ENCODE measurements at places on chromosomes 16 and 17.

DNA sequence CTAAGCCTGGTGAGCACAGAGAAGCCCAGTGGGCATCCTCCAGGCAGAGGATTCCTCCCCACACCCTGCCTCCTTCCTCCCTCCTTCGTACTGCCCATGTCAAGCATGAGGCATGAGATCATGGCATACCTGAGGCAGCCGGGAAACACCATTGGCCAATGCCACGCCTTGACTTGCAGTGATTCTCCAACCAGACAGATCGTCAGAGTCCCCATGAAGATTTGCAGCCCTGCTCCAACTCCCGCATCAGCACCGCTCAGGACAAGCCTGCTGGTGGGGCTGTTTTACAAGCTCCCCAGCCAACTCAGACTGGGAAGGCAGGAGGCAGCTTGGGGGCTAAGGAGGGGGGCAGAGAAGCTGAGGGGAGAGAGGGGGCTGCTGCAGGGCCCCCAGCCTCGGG lies 2.9 kb upstream of the KRT16 start:
- no peak for DNase-seq

DNA sequence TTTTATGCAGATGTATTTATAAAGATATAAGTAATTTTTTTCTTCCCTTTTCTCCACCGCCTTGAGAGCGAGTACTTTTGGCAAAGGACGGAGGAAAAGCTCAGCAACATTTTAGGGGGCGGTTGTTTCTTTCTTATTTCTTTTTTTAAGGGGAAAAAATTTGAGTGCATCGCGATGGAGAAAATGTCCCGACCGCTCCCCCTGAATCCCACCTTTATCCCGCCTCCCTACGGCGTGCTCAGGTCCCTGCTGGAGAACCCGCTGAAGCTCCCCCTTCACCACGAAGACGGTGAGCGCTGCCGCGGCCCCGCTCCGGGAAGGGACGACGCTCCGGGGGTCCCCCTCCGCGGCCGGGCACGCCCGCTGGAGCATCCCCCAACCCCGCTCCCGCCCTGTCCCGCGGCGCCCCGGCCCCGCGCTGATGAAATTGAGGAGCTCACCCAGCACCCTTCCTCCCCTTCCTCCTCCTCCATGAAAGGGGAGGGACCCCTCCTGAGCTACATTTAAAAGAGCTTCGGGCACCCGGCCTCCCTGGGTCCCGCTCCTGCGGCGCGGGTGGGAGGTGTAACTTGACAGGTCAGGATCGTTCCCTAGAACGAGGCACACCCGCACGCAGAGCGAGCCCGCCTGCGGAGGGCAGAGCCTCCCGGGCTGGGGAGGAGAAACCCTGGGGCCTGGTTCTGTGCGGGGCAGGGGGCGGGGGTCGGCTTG lies 706 bp downstream of the HLF start:
- DNase-seq, result no peak

GRCh38 chr17:78353834-78354233 lies 6.0 kb downstream of the SOCS3 start:
- DNase-seq, result no peak

GRCh38 chr16:330741-331140 lies 21.8 kb downstream of the AXIN1 start:
- no peak for DNase-seq

GRCh38 chr17:34203018-34203638 lies 52.0 kb upstream of the CCL2 start:
- no peak for DNase-seq

DNA sequence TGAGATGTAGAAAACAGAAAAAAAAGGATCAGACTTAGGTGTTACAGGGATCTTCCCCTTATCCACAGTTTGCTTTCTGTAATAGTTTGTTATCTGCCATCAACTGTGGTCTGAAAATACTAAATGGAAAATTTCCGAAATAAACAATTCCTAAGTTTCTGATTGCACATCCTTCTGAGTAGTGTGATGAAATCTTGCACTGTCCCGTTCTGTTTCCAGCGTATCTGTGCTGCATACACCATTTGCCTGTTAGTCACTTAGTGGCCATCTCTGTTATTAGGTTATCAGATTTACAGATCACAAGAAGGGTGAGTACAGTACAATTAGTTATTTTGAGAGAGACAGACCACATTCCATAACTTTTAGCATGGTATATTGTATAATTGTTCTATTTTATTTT lies 185.6 kb upstream of the CPHXL start:
- no peak for DNase-seq

DNA sequence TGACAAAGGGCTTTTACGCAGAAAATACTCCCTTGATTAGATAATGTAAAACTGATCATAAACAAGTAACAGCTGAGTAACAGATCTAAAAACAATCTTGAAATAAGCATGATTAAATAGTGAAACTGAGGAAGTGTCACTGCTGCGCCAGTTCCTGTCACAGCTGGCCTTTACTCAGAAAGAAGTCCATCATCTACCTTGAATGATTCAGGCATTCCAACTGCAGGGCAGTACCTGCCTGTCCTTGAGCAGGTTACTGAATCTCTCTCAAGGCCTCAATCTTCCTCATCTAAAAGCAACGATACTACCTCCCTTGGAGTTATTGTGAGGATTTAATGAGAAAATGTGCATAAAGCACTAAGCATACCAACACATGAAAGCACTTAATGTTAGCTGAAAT lies 12.7 kb downstream of the PHLPP2 start:
- no peak for DNase-seq

- no peak for DNase-seq
These were observed 17.8 kb upstream of the TNS4 start for GRCh38 chr17:40519089-40519775.

- DNase-seq, result no peak
These were observed 9.4 kb upstream of the CPSF4L start for GRCh38 chr17:73271072-73271471.

- DNase-seq, result no peak
These were observed 454.9 kb downstream of the SOX9 start for GRCh38 chr17:72575542-72576233.

DNA sequence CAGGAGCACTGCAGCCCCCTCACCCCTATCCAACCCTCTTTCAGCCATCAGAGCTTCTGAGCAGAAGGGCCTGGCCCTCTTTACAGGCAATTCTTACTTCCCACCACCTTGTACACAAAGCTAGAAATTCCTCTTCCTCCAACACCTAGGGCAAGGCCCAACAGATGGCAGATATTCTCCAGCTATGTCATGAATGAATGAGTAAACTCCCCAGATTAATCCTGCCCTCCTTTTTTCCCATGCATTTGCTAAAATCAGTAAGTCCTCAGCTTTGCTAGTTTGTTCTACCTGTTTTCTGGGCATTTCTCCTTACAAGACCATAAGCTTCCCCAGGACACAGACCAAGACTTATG lies 20.4 kb upstream of the MRPS23 start:
- DNase-seq, result no peak

DNA sequence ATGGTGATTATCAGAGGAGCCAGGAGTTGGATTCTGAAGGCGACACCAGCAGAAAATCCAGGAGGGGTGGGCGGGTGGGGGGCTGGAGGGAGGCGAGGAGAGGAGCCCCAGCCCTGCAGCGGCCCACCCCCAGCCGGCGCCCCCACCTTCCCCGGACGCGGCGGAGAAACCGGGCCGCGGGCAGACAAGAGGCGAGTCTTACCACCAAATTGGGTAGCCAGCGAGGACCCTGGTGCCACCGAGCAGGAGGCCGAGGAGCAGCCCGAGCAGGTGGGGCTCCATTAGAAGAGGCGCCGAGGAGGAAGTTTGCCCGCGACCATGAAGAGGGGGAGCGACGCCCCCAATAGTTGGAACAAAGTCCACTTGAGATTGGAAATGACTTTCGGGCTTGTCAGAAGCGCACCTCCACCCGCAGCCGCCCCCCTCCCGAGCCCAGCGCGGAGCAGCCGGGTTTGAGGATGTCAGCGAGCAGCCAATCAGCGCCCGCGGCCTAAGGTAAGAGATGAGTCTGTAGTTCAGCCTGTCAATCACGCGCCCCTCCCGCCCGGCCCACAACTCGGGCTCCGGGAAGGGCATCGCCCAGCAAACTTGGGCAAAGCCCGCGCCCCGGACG lies at the start of gene WNT3:
WNT3 (minus strand) TSS at position 377 of the 613 bp plus-strand sequence; CDS start at position 282, 95 bp downstream.
- peak; percentile 50 for DNase-seq

DNA sequence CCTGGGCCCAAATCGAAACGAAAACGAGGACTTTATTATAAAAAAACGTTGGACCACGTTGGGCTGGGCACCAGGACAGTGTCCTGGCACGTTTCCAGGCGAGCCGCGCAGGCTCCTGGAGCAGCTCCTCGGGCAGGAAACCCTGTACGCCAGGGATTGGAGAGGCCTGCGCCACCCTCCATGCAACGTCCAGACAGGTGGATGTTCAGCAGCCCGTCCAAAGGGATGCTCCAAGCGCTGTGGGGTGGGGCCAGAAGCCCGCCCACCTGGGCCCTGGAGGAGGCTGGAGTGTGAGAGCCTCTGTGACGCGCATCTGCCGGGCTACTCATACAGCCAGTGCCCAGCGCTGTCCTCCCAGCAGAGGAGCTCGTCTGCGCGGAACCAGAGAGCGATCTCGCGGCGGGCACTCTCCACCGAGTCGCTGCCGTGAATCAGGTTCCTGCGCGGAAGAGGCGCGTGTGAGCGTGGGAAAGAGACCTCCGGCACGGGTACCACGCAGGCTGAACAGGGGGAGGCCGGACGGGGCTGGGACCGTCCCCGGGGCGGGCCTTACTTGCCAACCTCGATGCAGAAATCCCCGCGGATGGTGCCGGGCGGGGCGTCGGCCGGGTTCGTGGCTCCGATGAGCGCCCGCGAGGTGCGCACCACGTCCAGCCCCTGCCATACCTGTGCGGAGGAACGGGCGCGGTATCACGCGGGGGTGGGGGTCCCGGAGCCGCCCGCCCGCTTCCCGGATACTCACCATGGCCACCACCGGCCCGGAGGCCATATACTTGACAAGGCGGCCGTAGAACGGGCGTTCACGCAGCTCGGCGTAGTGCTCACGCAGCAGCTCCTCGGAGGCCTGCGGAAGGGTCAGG lies 785 bp downstream of the NME3 start:
- peak; percentile 60 for DNase-seq

DNA sequence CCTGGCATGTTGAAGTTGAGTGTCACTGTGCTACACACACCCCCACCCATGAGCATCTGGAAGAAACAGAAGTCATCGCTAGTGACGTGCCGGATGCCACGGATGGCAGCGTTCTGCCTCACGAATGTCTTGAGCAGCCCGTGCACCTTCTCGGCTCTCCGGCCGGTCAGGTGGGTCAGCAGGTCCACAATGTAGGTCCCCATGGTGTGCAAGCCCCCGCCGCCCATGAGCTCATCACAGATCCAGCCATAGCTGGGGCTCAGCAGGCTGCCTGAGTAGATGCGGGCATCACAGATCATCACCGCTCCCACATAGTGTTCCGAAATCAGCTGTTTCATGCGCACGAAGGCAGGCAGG lies 8.9 kb downstream of the C16orf86 start:
- DNase-seq, result no peak

DNA sequence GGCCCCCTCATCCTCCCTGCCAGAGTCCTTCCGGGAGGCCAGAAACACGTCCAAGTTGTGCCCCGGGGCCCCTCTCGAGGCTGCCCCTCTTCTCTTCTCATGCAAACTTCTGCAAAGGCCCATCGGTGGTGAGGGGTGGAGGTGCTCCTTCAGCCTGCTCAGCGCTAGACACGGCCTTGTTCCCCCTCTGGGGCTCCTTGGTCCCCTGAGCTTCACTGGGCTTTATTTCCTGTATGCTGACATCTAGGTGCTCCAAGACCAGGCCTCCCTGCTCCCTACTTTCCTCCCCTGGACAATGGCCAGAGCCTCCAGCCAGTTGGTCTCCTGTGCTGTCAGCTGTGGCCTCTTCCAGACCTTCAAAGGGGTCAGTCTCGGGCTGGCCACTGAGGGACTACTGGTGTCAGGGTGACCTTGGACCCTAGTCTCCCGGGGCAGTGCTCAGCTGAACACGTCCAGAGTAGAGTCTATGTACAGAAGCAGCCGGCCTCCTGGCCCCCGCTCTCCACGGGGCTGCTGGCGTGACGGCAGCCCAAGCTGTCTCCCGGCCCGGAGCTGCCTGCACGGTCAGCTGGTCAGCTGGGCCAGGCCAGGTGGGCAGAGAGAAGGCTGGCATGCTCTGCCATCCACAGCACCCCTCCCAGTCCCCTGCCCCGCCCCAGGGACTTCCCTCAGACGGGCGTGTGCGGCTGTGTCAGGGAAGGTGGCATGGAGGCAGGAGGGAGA lies 1.7 kb upstream of the PRR35 start:
- no peak for DNase-seq

GRCh38 chr16:30499284-30499683 lies 26.7 kb downstream of the ITGAL start:
- no peak for DNase-seq

- DNase-seq, result no peak
These were observed 448.9 kb upstream of the ERCC4 start for GRCh38 chr16:13471036-13471435.

GRCh38 chr16:66041907-66042306 lies 324.6 kb upstream of the CDH5 start:
- no peak for DNase-seq

DNA sequence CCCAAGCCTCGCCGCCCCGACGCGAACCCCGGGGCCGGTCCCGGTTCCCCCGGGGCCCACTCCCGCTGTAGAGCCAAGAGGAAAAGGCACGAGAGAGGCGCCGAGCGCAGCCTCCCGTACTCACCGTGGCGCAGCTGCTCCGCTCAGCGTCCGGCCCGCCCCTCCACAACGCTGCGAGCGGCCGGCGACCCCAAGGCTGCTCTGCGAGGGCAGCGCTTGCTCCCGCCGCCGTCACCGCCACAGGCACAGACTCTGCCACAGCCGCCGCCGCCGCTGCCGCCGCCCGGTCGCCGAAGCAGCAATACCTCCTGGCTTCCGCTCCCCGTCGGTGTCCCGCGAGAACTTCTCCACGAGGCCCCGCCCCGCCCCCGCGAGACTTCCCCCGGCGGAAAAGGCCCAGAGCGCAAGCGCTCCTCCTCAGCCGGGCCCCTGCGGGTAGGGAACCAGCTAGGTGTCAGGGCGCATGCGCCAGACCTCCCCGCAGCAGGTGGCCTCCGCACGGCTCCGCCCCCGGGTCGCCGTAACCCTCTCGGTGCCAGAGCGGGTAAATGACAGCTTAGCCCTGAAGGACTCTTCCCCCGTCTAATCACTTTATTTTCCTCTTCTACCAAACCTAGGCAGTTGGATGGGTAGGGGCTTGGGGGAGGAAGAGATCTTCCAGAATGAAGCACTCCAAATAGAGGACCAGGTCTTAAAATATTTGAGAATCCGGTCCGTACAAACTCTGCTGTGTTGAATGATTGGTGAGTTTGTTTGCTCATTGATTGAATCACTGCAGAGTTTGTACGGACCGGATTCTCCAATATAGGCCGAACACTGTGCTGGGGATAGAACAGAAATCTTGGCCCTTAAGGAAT lies at the start of gene GRB2:
GRB2 (minus strand) TSS at position 314 of the 857 bp plus-strand sequence. CDS start 12,050 bp downstream, outside the sequence.
- peak; percentile 100 for DNase-seq

GRCh38 chr17:83154311-83155127 lies 75.1 kb downstream of the METRNL start:
- DNase-seq, result no peak

DNA sequence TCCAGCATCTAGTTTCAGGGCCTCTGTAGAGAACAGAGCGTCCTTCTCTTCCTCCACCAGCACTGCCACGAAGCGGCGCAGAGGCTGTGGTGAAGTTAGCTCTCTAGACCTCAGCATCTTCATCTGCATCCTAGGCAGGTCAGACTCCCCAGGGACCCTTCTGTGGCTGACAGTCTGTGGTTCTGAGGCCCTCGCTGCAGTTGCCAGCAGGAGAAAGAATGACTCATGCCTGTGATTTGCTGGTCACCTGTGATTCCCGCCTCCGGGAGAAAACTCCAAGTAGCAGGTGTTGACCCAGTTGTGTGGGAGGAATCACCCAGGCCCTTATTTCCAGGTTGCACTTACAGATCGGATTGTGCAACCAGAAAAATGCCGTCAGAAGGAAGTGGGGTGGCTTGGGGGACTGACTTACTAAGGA lies 117.3 kb upstream of the CACNG5 start:
- no peak for DNase-seq

Data from stimulated activated CD4-positive, alpha-beta T cell treated with anti-CD3 and anti-CD28 coated beads, Interleukin-4, amount 100 ng/mL, for 24 hours (primary cell).